ENCODE measurements at places on chromosomes 6 and 20. TPM values are rescaled to one million over a fixed set of nuclear protein-coding genes. Genes with fewer than 3 reads are reported as not detected.

Gene MLIP
- not detected for total RNA-seq

Gene SRSF12
- total RNA-seq, result 0.33 TPM

Gene GTPBP2
- total RNA-seq, result 111 TPM

Gene RAET1L
- total RNA-seq, result not detected

Gene CYP24A1
- total RNA-seq, result not detected

GRCh38 chr6:125170376-125170775, 16.8 kb downstream of the TPD52L1 start:
- H3K4me1 ChIP-seq, result no peaks in the 10 kb centered on the region
- H3K4me3 ChIP-seq, result no peak overlapping the region
- H3K27ac ChIP-seq, result no peak overlapping the region

GRCh38 chr6:138803331-138803730, 7.4 kb downstream of the ECT2L start:
- no peak for DNase-seq
- no peaks in the 10 kb centered on the region for H3K36me3 ChIP-seq
- no peaks in the 10 kb centered on the region for H3K27me3 ChIP-seq
- H3K4me3 ChIP-seq, result no peak overlapping the region
- H3K4me1 ChIP-seq, result no peaks in the 10 kb centered on the region

GRCh38 chr20:4766631-4767030, 44.9 kb downstream of the PRND start:
- DNase-seq, result no peak
- H3K27me3 ChIP-seq, result no peaks in the 10 kb centered on the region
- H3K36me3 ChIP-seq, result no peaks in the 10 kb centered on the region
- no peak overlapping the region for H3K27ac ChIP-seq

DNA sequence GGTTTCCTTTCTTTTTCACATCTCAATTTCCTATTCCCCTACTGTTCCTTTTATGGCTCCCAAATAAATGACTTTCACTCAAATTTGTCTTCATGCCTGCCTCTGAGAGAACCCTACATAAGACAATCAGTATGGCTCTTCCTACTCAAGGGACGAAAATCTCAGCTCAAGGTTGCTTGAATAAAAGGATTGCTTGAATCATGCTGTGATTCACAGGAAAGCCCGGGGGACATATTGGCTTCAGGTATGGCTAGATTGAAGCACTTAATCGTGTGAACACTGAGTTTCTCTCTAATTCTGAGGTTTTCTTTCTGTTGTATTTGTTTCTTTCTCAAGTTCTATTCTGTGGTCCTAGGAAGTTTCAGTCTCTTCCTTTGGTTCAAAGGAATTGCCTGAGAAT, 140.3 kb upstream of the SULF2 start:
- no peak for DNase-seq
- H3K4me1 ChIP-seq, result no peaks in the 10 kb centered on the region
- H3K27me3 ChIP-seq, result no peaks in the 10 kb centered on the region
- H3K36me3 ChIP-seq, result no peaks in the 10 kb centered on the region
- no peak overlapping the region for H3K4me3 ChIP-seq

DNA sequence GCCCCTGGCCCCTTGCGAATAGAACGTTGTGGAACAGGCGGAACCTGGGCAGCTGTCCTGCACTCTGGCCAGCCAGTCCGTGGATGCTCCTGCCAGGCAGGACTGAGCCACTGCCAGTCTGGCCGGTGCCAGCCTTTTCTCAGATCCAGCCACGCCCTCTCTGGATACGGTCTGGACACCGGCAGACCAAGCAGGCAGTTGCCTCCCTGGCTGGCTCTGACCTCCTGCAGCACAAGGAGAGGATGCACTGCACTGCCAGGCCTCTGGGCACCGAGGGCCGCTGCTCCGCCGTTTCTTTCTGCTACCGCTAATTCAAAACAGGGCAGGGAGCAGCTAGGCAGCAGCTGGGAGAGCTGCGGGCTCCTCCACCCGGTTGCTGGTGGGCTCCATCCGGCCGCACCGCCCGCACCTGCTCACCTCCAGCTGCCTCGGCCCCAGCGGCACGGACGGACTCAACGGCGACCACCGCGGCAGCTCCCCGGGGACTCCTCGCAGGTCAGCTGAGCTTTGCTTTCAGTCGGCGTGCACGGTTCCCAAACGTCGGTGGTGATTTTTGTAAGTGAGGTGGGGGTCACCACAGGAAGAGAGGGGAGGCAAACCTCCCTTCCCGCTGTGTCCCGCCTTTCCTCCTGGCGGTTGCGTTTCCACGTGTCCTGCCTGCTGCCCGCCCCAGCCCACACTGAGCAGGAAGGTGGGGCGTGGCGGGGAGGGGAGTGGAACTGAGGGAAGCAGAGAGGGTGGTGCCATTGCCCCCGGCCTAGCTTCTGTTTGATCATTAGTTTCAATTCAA, 30.3 kb upstream of the AFDN start:
- H3K36me3 ChIP-seq, result no peaks in the 10 kb centered on the region
- H3K27me3 ChIP-seq, result no peaks in the 10 kb centered on the region
- no peaks in the 10 kb centered on the region for H3K4me1 ChIP-seq
- no peak overlapping the region for H3K27ac ChIP-seq

- H3K4me1 ChIP-seq, result no peaks in the 10 kb centered on the region
- no peaks in the 10 kb centered on the region for H3K27me3 ChIP-seq
- H3K27ac ChIP-seq, result no peak overlapping the region
- no peak overlapping the region for H3K4me3 ChIP-seq
Measured at GRCh38 chr6:159404296-159404695, 235.1 kb downstream of the FNDC1 start.

DNA sequence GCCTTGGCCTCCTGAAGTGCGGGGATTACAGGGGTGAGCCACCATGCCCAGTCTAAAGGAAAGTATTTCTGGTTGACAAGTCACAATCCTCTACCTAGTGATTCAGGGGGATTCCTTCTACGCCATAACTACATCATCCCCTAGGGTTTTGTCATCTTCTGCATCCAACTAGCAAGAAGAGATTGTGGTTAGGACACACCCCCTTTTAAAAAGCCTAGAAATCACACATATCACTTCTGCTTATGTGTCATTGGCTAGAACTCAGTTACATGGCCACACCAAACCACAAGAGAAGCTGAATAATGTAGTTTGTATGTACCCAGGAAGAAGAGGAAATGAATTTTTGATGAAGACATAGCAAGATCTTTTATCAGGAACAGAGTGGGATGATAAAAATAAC, 14.7 kb upstream of the CHD6 start:
- H3K4me3 ChIP-seq, result no peak overlapping the region
- no peaks in the 10 kb centered on the region for H3K4me1 ChIP-seq
- no peaks in the 10 kb centered on the region for H3K36me3 ChIP-seq
- peaks cover 4% of the 10 kb centered on the region for H3K27me3 ChIP-seq

GRCh38 chr6:13992417-13993055, 67.8 kb downstream of the RNF182 start:
- H3K36me3 ChIP-seq, result no peaks in the 10 kb centered on the region
- H3K27ac ChIP-seq, result no peak overlapping the region
- H3K4me3 ChIP-seq, result no peak overlapping the region
- DNase-seq, result peak; percentile 75
- H3K4me1 ChIP-seq, result peaks cover 3% of the 10 kb centered on the region

Data from fibroblast of lung (primary cell).